Anterior cingulate cortex (tissue), 58 donors: ENCODE measurements at places on chromosomes 7 and 10.
A peak's percentile ranks its signal among the peaks of the same experiment; 100 is the strongest.

- no peak for DNase-seq
These were observed 5.3 kb downstream of the FBH1 start for GRCh38 chr10:5895365-5895764.

DNA sequence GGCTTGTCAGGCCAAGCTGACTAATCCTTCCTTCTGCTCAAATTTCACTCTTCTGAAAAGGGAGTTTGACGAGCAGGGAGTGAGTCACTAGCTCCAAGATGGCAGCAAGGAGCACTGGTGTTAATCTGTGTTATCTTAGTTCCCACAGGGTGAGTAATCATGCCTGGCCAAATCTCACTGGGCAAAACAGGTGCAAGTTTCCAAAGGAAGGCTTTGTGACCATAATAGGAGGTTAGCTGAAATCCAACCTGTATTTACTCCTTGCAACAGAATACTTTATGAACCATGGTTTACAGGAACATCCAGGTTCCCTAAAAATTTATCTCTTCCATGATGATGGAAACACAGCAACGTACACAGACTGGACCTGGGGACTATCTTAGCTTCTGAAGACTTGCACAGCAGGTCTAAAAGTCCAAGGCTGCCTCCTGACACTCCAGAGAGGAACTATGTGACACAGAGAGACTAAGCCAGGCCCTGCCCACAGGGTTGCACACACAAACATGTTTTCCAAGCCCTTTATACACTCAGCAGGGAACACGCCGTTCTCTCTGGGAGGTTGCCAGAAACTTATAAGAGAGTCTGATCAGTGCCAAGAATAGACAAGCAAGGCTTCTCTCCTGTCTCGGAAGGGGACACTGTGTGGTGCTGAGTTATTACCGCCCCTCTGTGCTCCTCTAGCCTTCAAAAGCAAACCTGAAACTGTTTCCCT, 46.3 kb downstream of the PDK4 start:
- peak; percentile 70 for DNase-seq

DNA sequence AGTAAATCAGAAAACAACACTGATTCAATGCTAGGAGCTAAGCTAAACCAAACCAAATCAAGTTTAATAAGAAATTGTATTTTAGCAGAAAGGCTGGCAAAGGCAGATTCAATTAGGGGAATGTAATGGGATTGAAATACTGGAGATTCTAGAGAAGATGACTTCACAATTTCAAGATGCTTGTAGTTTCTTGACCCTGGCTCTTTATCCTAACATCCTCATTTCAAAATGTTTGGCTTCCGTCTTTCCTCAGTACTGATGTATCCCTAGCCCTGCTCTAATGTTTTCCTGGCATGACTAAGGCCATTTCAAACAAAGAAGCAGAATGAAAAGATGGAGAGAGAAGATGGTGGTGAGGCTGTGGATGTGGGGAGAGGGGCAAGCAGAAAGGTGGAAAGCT, 2.7 kb upstream of the JCAD start:
- DNase-seq, result no peak

- no peak for DNase-seq
These were observed 78.3 kb downstream of the ATRNL1 start for GRCh38 chr10:115171392-115171960.

- DNase-seq, result no peak
These were observed 42.9 kb upstream of the TNRC18 start for GRCh38 chr7:5466551-5466950.

GRCh38 chr7:1318051-1318450, 85.4 kb downstream of the UNCX start:
- DNase-seq, result no peak

- no peak for DNase-seq
These were observed 39.2 kb upstream of the FRMD4A start for GRCh38 chr10:14369906-14370305.

DNA sequence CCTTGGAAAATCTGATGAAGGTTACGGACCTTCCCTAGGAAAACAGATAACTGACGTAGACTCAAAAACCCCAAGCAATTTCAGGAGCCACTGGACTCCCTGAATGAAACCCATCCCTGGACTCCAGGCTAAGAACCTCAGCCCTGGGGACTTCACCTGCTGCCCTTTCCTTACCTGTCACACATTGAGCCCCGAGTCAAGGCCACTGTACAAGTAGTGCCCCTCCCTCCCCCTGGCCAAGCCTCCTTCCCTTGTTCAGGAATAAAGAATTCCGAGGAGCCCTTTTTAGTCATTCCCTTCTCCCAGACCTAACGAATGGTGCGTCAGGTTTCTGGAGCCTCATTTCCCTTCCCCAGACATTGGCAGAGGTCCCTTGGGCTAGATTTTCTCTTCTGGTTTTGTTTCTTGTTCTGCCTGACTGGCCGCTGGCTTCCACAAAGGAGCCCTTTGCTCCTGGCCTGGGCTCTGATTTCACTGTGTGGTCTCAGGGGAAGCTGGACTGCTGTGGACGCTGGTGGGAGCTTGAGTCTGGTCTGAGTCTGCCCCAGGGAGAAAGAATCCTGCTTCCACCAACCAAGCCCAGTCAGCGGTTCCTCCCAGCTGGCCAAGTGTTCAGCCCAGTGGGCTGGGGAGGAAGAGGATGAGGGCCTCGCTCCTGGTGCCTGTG, 31.7 kb downstream of the ZNF775 start:
- no peak for DNase-seq

DNA sequence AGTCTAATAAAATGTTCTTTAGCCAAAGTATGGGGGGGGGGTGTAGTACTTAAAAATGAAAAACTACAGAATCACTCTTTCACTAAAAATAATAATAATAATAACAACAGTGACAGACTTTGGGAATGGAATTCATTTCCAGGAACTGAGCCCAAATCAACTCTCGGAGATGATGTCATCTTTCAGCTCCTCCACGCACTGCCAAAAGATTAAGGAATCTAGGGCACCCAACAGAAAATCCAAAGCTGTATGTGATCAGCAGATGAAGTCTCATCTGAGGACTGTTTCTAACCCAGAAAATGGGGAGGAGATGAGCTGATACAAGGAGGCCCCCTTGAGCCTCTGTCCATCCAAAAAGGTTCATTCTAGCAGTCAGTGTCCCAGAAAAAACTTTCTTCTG, 54.5 kb downstream of the GRB10 start:
- DNase-seq, result no peak
